ENCODE measurements at places on chromosomes 4 and X.

DNA sequence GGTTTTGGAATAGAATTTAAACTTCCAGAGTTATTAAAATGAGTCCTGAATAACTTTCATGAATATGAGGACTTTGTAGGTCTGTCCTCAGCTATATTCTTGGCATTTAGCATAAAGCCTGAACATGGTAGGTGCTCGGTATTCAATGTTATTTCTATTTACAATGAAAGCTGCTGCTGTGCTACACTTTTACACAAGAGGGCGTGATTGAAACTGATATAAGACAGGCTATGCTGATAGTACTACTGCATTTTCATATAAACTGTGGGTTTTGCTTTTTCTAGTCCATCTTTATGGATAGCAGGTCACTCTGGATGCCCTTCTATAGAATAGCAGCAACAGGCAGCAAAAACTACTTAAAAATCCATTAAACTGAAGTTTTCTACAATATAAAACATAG lies 12.3 kb upstream of the GNPDA2 start:
- DNase-seq: no peak

DNA sequence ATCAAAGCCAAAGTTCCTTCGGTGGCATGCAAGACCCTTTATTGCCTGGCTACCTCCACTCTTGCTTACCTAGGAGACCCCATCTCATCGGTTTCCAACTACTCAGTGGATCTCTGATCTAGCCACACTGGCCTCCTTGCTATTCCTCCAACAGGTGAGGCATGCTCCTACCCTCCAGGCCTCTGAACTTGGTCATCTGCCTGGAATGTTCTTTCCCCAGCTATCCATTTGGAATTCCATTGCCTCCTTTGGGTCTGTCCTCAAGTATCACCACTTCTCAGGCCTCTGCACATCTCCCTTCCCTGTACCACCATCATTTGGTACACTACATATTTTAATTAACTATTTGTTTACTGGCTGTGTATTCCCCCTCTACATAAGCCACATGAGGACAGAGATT lies 11.2 kb downstream of the LGI2 start:
- no peak for DNase-seq

GRCh38 chr4:105147553-105148161 lies 981 bp downstream of the TET2 start:
- DNase-seq: no peak

GRCh38 chrX:109707720-109708119 lies 25.3 kb downstream of the ACSL4 start:
- DNase-seq: no peak

DNA sequence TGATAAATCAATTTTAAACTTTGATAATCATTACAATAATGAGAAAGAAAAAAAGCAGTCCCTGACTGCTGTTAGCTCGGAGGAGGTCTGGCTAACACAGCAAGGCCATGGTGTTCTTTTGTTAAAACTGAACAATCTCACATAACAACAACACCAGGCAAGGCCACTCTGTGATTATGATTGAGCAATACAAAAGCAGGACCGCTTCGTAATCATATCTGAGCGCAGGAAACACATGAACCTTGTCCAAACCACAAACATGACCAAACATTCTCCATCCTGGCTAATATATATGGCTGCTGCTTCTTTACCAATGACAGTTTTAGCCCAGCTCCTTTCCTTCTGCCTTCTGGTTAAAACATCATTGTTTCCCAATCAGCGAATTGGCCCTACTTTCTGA lies 76.8 kb upstream of the DDX53 start:
- no peak for DNase-seq

DNA sequence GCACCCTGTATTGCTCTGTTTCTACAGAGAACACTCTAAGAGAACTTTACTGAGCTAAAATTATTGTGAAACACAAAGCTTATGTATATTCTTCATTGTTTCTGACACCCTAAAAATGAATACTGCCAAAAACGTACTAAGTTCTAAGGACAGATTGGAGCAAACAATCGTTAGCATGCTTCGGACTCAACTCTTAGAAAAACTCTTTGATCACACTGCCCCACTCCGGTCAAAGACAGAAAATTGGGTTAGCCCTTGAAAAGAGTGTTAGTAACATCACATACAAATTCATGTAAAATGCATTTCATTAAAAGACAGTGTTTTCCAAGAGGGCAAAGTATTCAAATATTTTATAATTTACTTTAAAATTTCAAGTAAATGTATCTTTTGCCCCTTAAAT lies 177.4 kb downstream of the DCHS2 start:
- no peak for DNase-seq

- DNase-seq: no peak
These were observed 39.3 kb downstream of the RTL3 start for GRCh38 chrX:78619834-78620233.
